Left lobe of liver (tissue), 2 donors: ENCODE measurements at places on chromosomes 11 and 22.

- no peak for DNase-seq
Measured at GRCh38 chr11:19892387-19892786, 179.8 kb downstream of the NAV2 start.

DNA sequence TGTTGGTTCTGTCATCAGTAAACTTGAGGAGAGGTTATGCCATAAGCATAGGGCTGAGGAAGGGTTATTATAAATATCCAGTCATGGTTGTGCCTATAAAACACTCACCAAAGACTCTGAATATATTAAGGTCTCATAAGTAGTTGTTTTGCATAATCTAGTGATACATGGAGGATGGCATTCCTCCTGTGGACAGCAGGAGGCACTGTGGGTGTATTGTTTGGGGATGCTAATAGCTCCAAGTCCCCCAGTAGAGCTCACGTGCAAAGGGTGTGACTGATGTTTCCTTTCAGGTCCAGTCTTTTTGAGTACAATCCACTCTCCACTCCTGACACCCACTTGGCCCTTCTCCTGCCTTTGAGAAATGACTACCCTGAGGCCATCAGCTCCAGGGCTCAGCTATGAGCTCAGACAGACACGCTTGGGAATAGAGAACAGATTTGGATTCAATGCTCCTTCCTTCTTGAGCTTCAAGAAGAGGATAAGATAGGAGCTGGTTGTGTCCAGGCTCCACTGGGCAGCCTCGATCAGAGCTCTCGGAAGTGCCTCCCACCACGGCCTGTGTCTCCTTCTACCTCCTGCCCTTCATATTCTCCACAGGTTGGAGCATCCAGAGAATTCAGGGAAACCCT lies 85.2 kb upstream of the IGLL5 start:
- DNase-seq: no peak

DNA sequence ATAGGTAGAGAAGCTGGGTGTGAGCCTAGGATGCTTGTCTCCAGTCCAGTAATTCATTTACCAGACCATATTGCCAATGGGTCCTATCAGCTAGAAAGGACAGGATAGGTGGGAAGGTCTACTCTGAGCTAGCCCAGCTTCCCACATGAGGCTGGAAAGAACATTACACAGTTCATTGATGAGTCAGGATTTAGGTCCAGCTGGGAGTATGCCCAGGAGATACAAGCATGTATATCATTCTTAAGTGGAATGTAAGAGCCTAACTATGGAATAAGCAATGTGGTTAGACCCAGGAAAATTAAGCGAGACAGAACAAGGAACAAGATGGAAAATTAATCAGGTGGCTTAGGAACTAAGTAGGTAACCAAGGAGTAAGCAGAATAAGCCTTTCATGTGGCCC lies 59.0 kb upstream of the TBCEL start:
- no peak for DNase-seq

- peak; percentile 56 for DNase-seq
Measured at GRCh38 chr22:50691521-50691920, 18.9 kb downstream of the SHANK3 start.

DNA sequence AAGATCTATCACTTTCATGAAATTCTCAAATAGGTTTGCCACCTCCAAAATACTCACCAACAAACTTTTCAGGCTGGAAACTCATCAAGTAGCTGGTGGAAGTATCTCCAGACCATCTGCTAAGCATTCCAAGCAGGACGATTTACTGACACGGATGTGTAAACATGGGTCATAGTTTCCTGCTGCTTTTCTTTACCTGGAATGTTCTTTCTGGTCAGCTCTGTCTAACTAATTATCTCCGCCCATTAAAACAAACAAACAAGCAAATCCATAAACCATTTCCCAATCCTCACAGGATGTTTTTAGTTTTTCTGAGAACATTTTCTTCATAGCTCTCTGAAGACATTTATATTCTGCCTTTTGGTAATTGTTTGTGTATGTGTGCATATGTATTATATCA lies 397.0 kb downstream of the METTL15 start:
- no peak for DNase-seq

DNA sequence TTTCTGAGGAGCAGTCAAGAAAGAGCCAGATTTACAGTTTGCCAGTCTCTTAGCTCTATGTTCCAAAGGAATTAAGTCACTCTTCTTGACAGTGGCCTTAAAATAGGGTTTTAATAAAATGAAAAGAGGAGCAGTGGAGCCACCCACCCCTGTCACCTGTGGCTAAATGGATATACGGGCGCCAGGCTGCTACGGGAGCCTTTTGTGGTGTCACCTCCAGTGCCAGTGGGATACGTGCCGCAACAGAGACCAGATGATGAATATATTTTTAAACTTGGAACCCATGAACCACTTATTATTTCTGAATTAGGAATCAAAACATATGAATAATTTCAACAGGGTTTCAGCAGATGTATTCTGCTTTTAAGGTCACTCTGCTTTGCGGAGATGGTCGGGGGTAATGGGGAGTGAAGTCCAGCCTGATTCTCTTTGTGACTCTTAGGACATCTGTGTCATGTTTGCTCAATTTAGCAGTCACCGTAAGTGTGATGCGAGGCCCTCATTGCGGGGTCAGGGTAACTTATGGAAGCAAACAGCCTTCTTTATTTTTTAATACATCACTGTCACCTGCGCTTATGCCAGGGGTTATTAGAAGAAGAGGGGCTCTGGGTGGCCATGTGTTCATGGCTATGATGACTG lies 64.3 kb downstream of the ZBTB16 start:
- no peak for DNase-seq

GRCh38 chr22:45781459-45781858 lies 109.8 kb downstream of the ATXN10 start:
- no peak for DNase-seq
